Urinary bladder (tissue), 4 donors: ENCODE measurements at places on chromosomes 13 and 19.

DNA sequence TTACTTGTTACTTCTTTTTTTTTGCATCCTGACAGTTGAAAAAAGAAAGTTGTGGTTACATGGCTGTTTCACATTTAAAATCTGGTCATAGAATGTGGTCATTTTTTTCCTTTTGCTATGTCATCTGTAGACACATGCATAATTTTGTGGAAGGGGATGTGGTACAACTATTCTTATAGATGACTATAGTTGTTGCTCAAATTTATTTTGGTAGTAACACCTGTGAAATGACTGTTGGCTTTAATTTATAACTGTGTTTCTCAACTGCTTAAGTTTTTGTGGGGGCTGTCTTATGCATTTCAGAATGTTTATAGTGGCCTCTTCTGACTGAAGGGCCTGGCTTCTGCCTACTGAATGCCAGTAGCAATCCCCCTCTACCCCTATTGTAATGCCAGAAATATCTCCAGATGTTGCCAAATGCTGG is 130.5 kb downstream of the PAN3 start:
- no peak for DNase-seq

GRCh38 chr13:42494157-42494556 is 79.8 kb upstream of the TNFSF11 start:
- no peak for DNase-seq

- no peak for DNase-seq
Observed at GRCh38 chr13:100645382-100645781, 29.2 kb downstream of the TMTC4 start.

DNA sequence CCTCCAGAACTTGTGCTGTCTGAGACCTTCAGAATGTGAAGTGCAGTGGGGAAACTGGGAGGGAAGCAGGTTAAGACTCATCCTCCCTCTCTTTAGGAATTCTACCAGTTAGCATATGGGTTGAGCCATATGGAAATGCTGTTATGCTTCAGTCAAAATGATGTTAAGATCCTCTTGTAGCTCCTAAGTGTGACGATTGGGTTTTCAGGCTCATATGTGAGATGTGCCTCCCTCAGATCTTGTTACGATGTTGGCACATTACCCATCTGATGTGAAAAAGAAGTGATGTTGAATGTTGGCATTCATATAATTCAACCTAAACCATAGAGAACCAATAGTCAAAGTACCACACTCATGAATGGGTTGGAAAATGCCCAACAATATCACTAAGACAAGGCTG is 67.8 kb upstream of the IPO5 start:
- no peak for DNase-seq

- DNase-seq, result no peak
Observed at GRCh38 chr19:4969772-4970531, 1.0 kb downstream of the KDM4B start.

GRCh38 chr19:46860846-46861690 is at the start of gene ARHGAP35:
Gene ARHGAP35, plus strand, starts transcription at chr19:46860997. Its CDS starts 57,679 bp downstream, at chr19:46918676.
- DNase-seq, result no peak

- no peak for DNase-seq
Observed at GRCh38 chr13:112861876-112862615, 107.0 kb upstream of the MCF2L start.
